Muscle of arm (tissue), 14 donors: ENCODE measurements at places on chromosomes 5 and 9. TPM values are rescaled to one million over a fixed set of nuclear protein-coding genes. Genes with fewer than 3 reads are reported as not detected.

NRG2 gene
- 1.0 TPM for polyA plus RNA-seq

RABL6 gene
- 48.2 TPM for polyA plus RNA-seq

- no peak for DNase-seq
These were observed 853.7 kb downstream of the TAF11L14 start for GRCh38 chr5:18487928-18488480.

GRCh38 chr9:16271967-16272366 lies 598.5 kb downstream of the BNC2 start:
- no peak for DNase-seq

- peak; percentile 99 for DNase-seq
These were observed at the start of gene TMEM141 for GRCh38 chr9:136790640-136791515. Gene TMEM141 (plus strand): TSS chr9:136791344. CDS start chr9:136791371, 27 bp downstream.

DNA sequence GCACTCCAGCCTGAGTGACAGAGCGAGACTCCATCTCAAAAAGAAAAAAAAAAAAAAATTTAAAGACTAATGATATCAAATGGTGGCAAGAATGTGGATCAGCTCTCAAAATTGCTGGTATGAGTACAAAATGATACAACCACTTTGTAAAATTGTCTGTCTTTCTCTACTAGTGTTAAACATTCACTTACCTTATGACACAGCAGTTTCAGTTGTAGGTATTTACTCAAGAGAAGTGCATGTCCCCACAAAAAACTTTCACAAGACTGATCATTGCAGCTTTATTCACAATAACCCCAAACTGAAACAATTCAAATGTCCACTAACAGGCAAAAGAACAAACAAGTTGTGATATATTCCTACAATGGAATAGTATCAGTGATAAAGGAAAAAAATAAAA lies 14.7 kb upstream of the CETN3 start:
- no peak for DNase-seq
